CD4-positive, alpha-beta T cell treated with Interferon gamma for 1 hour (primary cell): ENCODE measurements at places on chromosomes 2 and 18.

DNA sequence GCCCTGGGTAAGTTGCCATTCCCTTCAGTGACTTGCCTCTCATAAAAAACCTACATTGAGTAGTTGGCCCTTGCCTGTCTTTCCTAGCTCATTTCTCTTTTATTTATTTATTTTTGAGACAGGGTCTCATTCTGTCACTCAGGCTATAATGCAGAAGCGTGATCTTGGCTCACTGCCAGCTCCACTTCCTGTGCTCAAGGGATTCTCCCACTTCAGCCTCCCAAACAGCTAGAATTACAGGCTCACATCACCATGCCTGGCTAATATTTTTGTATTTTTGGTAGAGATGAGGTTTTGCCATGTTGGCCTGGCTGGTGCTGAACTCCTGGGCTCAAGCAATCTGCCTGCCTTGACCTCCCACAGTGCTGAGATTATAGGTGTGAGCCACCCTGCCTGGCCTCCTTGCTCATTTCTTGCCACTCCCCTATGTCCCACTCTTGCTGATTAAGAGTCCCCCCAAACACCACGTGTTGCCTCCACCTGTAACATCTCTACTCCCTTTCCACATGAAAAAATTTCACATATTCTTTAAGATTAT lies 12.6 kb downstream of the EVA1A start:
- DNase-seq = no peak

- DNase-seq = no peak
Measured at GRCh38 chr2:234978466-234979203, 26.8 kb downstream of the SH3BP4 start.

- DNase-seq = no peak
Measured at GRCh38 chr2:42421157-42421485, 60.1 kb upstream of the COX7A2L start.

- no peak for DNase-seq
Measured at GRCh38 chr18:67862069-67862468, 345.5 kb upstream of the DSEL start.

GRCh38 chr2:229392196-229392595 lies 121.1 kb upstream of the PID1 start:
- DNase-seq = no peak
